Stimulated activated CD8-positive, alpha-beta memory T cell treated with anti-CD3 and anti-CD28 coated beads, Interleukin-15, amount 100 ng/mL, for 1 hour (primary cell): ENCODE measurements at places on chromosomes 11 and 22.
A peak's percentile ranks its signal among the peaks of the same experiment; 100 is the strongest.

DNA sequence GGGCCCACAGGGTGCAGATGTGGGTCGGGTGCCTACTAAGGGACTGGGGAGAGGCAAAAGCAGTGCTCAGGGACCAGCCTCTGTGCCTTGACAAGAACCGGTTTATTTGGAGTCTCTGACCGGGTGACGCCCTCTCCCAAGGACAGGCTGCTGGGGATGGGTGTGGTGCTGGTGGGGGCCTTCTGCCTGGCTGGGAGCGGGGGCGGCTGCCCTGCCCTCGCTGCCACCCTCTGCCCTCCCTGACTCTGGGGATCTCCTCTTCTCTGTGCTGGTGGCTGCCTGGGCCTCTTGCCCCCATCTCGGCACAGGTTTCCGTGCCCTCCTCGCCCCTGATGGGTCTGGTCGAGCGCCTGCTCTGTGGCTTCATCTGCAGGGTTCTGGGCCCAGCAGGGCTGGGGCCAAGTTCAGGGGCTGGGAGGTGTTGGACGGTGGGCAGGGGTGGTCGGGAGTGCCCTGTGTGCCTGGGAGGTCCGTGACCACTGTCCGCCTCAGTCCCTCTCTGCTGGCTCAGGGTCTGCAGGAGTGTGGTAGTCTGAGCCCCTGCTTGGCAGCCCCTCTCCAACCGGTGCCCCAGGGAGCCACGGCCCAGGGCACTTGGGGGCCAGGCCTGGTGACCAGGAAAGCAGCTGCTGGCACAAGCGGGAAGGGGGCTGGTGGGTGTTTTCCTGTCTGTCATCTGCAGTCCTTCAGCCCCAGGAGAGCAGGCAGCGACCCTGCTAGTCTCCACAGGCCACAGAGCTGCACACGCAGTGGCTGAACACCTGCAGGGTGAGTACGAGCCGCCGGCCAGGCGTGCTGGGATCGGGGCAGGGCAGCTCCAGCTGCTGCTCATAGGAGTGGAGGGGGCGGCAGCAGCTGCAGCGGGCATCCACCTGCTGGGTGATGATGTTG is 23.5 kb downstream of the MUC6 start:
- no peak for DNase-seq

- DNase-seq = peak; percentile 57
These were observed 684 bp downstream of the TNFRSF13C start for GRCh38 chr22:41925783-41926460.

DNA sequence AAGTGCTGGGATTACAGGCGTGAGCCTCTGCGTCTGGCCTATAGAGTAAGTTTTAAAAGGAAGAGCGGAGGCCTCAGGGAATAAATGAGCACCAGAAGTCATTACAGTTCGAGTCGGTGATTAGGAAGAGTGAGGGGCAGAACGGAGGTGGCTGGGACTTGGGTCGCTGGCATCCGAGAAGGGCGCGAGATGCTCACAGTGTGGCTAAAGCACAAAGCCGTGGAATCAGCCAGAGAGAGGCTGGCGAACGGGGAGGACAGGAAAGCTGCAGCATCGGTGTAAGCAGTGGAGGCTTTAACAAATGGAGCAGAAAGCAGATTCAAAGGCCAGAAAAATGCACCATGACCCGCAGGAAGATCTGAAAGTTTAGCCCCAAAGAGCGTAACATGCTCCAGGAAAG is 2.7 kb upstream of the KRTAP5-4 start:
- no peak for DNase-seq

GRCh38 chr11:116657842-116658825 is 114.7 kb downstream of the BUD13 start:
- DNase-seq = no peak

DNA sequence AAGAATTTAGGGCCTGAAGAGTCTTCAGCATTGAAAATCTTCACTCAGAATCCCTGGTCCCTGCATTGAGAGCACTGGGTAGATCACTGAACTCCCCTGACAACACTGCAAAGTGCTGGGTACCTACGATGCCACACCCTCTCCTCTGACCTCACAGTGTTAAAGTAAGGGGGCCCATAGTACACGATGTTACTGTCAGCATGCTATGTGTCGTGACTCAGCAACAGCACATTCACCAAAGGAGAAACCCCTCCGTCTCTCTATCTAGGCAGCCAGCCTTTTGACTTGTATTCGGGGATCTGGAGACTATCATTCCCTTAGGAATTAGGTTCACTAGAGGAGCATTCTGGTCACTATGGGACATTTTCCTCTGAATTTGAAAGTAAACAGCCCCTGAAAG is 67.4 kb upstream of the PITPNB start:
- DNase-seq = no peak

DNA sequence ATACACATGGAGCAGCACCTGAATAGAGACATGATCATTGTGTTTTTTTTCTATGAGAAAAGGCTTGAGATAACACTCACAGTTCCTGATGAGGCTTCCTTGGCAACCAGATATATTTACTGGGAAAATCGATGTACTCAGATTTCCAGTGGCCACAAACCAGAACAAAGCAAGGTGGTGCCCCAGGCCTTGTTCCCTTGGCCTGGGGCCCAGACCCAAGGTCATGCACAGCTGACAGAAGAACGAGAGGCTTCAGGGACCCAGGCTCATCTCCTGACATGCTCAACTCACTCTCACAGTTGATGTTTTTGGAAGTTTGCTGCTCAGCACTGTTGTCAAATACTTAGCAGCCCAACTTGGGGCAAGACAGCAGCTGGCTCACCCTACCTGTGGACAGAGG is 281.8 kb downstream of the NTM start:
- DNase-seq = no peak

- no peak for DNase-seq
These were observed 109.6 kb downstream of the TRIM29 start for GRCh38 chr11:120028181-120028896.

- DNase-seq = no peak
These were observed 59.5 kb downstream of the TRIM29 start for GRCh38 chr11:120078397-120078796.

GRCh38 chr22:29145321-29146072 is 60.2 kb upstream of the EMID1 start:
- DNase-seq = no peak

GRCh38 chr11:22976146-22976545 is 115.9 kb upstream of the CCDC179 start:
- DNase-seq = no peak

- DNase-seq = no peak
These were observed 73.0 kb downstream of the BLID start for GRCh38 chr11:122042981-122043380.

DNA sequence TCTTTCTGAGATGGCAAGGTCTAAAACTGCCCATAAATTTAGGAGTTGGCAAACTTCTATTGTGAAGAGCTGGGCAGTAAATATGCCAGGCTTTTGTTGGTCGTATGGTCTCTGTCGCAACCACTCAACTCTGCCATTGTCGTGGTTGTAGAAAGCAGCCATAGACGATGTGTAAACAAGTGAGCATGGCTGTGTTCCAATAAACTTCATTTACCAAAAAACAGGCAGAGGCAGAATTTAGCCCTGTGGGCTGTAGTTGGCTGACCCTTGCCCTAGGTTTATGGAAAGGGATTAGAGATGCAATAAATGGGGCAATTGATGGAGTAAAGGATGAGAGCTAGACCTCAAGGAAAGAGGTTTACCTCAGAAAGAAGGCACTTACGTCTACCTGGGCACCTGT is 17.6 kb downstream of the YPEL4 start:
- no peak for DNase-seq

GRCh38 chr11:86182976-86183584 is 61.5 kb upstream of the EED start:
- no peak for DNase-seq

DNA sequence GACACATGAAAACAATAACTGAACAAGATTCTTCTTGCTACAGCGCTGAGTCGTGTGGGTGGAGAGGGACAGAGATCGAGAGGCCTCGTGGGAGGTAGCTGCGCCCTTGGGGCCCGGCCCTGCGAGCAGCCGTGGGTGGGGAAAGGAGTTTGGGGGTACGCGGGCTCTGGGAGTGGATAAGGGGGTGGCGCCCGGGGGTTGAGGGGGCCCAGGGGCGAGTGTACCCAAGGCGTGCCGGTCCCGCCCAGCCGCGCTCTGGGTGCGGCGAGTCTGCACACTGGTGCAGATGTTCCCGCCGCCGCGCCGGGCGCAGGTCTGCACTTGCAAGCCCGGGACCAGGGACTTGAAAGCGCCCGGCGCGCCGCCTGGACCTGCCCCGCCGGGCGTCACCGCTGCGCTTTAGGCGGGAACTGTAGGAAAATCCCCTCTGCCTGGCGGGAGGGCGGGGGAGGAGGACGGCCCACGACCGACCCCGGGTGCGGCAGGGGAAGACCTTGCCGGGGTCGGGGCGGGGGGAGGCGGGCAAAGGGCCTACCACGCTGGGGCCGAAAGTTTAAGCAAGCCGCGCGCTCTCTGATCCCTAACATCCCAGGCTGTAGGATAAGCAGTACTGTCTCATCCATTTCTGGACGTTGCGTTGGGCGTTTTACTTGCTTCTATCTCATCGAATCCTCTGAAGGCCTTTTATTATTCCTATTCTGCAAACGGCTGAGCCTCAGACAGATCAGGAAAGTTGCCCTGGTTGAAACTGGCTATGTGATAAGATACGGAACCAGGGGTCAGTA is 1.4 kb upstream of the KREMEN1 start:
- no peak for DNase-seq

DNA sequence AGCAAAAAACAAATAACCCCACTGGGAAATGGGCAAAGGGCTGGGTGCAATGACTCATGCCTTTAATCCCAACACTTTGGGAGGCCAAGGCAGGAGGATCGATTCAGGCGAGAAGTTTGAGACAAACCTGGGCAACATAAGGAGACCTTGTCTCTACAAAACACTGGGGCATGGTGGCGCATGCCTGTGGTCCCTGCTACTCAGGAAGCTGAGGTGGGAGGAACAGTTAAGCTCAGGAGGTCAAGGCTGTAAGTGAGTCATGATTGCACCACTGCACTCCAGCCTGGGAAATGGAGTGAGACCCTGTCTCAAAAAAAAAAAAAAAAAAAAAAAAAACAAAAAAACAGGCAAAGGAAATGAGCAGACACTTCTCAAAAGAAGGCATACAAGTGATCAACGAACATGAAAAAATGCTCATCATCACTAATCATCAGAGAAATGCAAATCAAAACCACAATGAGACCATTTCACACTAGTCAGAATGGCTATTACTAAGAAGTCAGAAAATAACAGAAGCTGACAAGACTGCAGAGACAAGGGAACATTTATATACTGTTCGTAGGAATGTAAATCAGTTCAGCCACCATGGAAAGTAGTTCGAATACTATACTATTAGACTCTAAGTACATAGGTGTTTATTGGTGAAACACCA is 48.2 kb upstream of the SMCO4 start:
- no peak for DNase-seq

- DNase-seq = no peak
These were observed 621 bp downstream of the KCNC1 start for GRCh38 chr11:17734986-17735817.

DNA sequence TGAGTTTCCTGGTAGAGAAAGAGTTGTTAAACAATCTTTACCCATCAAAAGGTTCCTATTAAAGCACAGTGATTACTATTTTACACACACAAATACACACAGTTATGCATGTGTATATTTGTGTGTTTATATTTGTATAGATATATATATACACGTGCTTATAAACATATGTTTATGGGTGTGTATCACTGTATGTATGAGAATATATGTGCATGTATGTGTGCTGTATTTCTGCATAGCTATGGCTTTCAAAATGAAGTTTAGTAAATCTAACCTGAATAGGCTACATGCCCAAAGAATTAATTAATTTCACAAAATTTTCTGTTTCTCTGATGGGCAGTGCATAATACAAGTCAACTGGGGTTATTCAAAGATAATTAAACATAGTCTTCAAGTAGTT is 723.1 kb upstream of the KIRREL3 start:
- DNase-seq = no peak

- DNase-seq = no peak
These were observed 760 bp upstream of the CELSR1 start for GRCh38 chr22:46537946-46538813.

DNA sequence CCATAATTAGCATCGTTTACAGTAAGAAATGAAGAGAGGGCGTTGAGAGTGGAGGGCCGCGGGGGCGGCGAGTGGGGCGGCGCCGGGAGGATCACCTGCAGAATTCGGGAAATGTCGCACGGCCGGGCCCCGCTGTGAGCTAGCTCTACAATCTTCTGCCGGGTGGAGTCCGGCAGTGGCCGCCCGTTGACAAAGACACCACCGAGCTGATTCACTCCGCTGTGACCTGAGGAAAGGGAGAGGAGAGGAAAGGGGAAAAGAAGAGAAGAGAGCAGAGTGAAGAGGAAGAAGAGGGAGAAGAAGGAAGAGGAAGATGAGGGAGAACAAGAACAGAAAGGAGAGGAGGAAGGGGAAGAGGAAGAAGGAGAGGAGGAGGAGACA is 8.5 kb downstream of the PAX6 start:
- no peak for DNase-seq

GRCh38 chr11:60875366-60876167 is 8.2 kb downstream of the ZP1 start:
- DNase-seq = no peak

DNA sequence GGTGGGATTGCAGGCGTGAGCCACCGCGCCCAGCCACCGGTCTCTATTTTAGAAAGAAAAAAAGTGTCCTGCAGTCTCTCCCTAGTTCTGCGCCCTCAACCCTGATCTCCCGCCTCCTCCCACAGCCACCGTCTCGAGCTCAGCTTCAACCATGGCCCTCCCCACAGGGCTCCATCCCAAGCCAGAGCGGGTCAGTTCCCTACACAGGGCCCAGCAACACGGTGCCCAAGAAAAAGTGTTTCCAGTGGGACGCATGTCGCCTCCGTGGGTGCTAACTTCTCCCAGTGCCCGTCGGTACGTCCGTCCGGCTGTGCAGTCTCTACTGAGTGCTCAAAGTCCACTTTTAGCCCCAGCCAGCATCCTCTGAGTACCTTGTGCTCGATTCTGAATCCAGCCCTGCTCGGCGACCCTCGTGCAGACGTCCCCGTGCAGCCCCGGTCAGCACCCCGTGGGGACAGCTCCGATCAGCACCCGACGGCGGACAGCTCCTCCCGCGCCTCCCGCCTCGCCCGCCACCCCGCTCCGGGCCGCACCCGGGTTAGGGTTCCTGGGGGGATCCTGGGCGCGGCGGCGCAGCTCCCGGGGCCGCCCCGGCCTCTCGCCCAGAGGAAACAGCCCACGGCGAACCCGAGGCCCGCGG is 657 bp upstream of the MAPK8IP2 start:
- DNase-seq = no peak

DNA sequence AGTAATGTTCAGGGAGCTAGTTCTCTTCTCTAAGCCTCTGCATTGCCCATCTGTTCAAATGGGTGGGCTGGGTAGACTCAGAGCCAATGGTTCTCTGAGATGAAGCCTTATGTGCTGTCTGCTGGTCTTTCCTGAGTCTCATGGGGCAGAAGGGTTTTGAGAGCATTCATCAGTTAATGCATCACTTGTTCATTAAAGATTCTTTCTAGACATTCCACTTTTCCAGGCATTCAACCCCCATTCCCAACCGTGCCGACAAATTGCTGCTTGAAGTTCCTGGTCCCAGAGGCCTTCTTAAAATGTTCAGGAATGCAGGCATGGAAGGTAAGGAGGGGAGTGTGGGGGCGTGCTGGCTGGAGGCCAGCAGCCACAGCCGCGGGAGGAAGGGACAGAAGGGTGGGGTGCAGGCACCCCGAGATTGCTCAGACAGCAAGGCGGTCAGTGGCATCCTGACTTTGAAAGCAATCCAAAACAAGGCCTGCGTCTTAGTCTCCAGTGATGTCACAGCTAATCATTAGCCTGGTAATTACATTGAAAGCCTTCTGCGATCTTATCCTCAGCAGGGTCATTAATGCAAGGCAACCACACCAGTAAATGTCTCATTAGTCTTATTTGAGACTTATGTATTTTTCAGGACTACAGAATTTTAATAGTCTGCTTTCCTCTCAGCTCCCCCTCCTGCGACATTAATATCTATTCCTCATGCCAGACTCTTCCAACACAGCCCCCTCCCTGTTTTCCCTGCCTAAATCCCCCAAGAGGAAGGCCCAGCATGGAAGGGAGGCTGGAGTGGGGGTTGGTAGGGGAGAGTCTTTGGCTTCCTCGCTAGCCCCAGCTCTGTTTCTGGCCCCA is 328.8 kb downstream of the MIAT start:
- DNase-seq = no peak
